ENCODE measurements at places on chromosomes 7 and 10. TPM values are rescaled to one million over a fixed set of nuclear protein-coding genes. Genes with fewer than 3 reads are reported as not detected.

The AGR2 gene
- 15.1 TPM for polyA plus RNA-seq

The GHITM gene
- polyA plus RNA-seq, result 376 TPM

The CLCN1 gene
- polyA plus RNA-seq, result not detected

The LIPJ gene
- not detected for polyA plus RNA-seq

The FXYD4 gene
- 392 TPM for polyA plus RNA-seq

The LIPN gene
- not detected for polyA plus RNA-seq

The NME8 gene
- 1.2 TPM for polyA plus RNA-seq

The SFMBT2 gene
- 1.2 TPM for polyA plus RNA-seq

The NYAP1 gene
- polyA plus RNA-seq, result 0.69 TPM

The VIPR2 gene
- 1.3 TPM for polyA plus RNA-seq

The CPXM2 gene
- 18.5 TPM for polyA plus RNA-seq

The TMEM184A gene
- polyA plus RNA-seq, result 6.8 TPM

The RNF133 gene
- not detected for polyA plus RNA-seq

The GBX1 gene
- not detected for polyA plus RNA-seq

The MBLAC1 gene
- polyA plus RNA-seq, result 3.7 TPM

The ACHE gene
- polyA plus RNA-seq, result 1.6 TPM

DNA sequence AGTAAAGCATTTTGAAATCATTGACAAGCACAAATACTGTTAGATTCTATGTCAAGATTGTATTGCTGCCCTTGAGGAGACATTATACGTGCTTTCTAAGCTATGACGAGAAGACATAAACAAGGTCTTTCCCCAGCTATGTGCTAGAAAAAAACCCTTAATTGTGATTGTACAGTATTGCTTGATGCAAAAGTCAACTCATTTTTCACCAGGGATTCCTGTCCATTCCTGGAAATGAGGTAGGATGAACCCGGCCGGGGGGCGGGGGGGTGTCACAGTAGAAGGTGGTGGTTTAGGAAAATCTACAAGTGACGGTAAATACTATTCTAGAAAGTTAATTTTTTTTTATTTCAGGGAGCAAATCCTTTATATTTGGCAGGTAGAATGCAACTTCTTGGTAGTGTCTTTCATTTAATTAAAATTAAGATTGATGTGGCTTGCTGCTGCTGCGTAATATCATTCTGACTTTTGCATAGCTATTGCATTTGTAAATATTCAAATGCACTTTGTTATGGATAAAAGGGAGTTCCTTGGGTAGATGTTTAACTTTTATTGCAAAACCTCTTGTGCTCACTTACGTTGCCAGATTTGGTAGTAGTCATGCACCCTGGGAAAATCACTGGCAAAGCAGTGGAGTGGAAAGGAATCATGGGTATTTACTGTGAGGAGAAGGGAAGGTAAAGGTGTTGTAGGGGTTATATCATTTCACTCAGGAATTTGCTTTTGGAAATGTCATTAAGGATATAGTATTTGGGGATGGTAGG lies 164.4 kb upstream of the PRPS1L1 start:
- no peak for DNase-seq

DNA sequence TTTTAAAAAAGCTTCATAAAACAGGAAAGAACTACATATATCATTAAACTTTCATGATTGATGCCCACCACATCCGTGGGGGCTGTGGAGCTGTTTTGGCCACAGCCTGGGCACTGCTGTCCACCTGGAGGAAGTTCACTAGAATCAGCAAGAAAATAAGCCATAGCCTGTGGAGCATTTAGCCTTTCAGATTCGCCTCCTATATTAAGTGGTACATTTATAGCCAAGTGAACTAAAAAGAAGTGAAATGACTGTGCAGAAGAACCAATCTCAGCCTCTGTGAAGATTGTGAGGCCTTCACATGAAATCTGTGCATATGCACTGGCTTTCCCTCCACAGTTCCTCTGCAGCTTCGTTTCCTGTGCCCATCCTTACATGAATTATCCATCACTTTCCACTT lies 23.5 kb downstream of the WNT16 start:
- no peak for DNase-seq

GRCh38 chr10:61078542-61079275 lies 134.7 kb upstream of the RHOBTB1 start:
- no peak for DNase-seq

DNA sequence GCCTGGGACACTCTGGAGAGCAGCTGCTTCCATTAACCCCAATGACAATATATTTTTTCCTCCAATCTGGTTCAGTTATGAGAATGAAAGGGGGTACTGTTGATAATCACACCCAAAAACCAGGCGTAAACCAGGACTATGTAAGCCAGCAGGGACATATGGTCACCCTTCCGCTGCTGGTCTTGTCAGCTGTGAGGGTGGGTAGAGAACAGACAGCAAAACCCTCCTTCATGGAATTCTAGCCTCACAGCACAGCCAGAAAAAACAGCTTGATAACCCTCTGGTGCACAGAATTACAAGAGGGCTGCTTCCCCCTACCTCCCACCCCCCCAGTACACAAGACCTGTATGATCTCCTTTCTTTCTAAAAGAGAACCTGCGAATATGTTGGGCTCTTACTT lies 368.8 kb upstream of the ZMIZ1 start:
- DNase-seq, result no peak

GRCh38 chr10:15237351-15237750 lies 68.9 kb upstream of the NMT2 start:
- no peak for DNase-seq

GRCh38 chr7:150890853-150891584 lies 38.7 kb downstream of the AOC1 start:
- DNase-seq, result no peak

DNA sequence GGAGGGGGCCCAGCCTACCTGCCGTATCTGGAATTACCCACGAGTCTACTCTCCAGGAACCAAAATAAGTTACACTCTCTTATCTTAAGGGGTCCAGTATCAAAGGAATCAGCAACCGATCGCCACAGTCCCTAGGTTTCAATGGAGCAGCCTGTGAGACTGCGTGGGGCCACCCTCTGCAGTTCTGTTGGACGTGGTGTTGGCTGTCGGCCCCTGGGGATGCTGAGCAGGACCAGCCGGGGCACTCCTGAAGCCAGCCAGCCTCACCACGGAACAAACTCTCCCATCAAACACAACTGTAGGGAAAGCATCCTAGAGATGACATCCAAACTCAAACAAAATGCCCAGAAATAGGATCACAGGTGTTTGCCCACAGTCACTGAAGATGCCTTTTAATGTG lies 25.5 kb upstream of the ABLIM1 start:
- DNase-seq, result no peak

DNA sequence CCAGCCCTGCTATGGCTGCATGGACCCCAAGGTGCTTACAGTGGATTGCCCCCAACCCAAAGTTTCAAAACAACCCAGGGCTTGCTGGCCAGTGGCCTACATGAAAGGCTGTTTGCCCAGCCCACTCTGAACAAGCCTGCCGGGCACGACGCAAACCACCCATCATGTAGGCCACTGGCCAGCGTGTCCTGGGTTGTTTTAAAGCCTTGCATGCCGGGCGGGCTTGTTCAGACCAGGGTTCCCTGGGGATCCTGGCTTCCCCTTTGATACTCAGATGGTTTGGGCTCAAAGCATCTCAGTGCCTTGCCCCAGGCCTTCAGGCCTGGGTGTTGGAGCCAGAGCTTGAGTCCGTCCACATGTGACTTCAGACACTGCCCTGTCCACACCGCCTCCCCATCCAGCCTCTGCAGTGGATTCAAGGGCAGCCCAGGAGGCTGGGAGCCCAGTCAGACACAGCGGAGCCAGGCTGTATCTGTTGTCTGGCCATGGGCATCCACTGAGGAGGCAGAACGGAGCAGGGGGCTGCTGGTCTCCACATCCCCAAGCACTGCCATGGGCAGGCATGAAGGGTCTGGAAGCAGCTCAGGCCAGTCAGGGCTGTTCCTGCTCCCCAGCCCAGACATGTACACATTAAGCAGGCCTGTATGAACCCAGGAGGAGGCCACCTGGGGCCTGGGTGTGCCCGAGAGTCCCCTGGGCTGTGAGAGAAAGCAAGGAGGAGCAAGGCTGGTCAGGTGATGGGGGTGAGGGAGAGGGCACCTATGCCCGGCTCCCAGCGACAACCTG lies 4.0 kb upstream of the ADIRF start:
- DNase-seq, result no peak

DNA sequence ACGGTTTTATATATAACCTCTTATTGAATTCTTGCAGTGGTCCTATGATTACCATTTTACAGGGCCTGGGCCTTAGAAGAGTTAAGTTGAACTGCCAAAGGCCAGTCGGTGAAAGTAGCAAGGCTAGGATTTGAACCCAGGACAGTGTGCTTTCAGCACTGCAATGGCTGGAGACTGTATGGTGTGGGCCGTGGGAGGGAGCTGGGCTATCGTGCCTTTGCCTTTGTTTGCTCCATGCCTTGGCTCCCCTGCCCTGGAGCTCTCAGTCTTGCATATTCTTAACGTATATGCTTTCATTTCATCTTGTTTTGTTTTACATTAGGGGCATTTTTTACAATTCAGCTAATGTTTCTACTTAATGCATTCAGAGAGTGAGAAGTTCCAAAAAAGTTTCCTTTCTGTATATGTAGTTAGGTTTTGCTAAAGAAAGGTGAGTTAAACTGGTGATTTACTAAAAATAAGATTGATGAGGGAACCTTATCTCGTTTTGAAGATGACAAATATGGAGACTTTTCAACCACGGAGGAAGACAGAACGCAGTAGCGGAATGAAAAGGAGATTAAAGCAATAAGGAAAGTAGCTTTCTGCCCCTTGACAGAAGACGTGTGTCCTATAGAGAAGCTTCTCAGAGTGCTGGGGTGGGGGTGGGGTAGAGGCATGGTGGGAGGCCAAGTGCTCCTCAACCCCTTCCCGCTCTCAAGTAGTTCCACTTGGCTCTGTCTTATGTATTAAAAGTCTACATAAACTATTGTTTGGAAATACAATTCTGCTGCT lies 82.5 kb downstream of the RTKN2 start:
- DNase-seq, result no peak

DNA sequence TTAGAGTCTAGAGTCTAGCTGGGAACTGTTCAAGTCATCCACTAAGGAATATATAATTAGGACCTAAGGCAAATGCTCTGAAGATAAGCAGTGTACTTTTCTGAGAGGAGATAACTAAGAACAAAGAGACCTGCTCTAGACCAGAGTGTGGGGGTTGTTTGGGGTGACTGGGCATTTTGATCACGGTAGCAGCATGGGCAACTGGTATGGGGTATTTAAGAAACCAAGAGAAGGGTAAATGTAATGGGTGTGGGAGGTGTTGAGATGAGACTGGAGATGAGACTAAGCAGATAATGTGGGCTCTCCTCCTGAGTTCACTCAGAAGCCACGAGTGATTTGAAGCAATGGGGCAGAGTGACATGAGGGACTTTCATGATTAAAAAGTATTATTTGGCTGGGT lies 1082.9 kb downstream of the GATA3 start:
- no peak for DNase-seq

DNA sequence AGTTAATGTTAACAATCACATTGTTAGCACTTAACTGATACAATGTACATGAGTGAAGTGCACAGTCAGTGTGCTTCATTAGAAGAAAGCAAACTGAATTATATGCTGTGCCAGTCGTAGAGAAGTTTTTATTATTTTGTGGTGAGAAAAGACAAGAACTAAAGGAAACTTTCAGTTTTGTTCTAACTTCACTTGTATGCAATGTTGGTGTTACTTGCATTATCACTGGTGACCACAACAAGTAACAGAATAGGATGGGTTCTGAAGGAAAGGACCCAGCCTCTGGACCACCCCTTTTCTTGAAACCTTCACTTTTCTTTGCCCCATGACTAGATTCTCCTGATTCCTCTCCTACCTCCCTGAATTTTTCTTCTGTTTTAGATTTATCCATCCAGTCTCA lies 123.3 kb upstream of the GAD2 start:
- no peak for DNase-seq

- no peak for DNase-seq
These were observed 43.6 kb downstream of the NSUN6 start for GRCh38 chr10:18607503-18608378.

- DNase-seq, result no peak
These were observed 4.6 kb upstream of the TSPAN15 start for GRCh38 chr10:69446650-69447151.

DNA sequence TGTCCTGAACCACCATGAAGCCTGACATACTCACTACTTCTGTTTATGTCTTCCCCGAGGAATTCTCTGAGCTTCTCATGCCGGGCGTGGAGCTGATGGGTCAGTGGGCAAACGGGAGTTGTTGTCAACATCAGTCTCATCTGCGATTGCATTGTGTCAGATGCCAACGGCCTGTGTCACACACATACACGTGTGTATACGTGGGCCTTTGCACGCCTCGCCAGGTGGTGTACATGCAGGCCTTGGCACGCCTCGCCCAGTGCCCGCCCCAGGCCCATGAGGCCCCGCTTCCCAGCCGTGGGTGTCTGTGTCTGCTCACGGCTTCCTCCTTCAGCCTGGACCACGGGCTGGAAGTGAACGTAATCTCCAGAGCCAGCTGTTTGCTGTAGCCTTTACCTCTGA lies 7.5 kb upstream of the CSGALNACT2 start:
- no peak for DNase-seq

GRCh38 chr10:60035984-60036383 lies 129.6 kb upstream of the CCDC6 start:
- no peak for DNase-seq

DNA sequence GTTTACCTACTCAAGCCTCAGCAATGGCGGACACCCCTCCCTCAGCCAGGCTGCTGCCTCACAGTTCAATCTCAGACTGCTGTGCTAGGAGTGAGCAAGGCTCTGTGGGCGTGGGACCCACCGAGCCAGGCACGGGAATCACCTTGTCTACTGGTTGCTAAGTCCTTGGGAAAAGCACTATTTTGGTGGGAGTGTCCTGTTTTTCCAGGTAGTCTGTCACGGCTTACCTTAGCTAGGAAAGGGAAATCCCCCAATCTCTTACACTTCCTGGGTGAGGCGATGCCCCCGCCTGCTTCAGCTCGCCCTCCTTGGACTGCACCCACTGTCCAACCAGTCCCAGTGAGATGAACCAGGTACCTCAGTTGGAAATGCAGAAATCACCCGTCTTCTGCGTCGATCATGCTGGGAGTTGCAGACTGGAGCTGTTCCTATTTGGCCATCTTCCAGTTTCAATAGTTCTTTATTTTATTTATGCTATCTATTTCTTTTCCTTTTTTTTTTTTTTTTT lies at the start of gene HYAL4:
Gene HYAL4 (plus strand): TSS at position 458 of the 508 bp plus-strand sequence. CDS start 23,105 bp downstream, outside the sequence.
- no peak for DNase-seq

DNA sequence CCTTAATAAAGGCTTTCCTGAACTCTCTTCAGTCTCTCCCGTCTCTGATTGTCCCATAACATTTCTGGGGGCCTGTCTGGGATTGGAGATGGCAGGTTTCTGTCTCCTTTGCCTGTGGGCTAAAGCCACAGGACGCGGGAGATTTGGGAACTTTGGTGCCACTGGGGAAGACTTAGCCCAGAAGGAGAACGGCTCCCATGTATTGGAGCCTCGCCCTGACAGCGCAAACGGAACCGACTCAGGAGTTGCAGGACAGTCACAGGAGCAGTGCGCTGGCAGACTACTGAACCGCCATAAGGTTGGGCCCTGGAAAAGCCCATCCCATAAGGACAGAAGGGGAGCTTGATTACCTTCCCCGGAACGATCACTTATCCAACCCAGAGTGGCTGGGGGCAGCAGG lies 7.1 kb upstream of the ZNF33B start:
- no peak for DNase-seq

GRCh38 chr10:78896159-78896928 lies 172.4 kb upstream of the ZMIZ1 start:
- no peak for DNase-seq
